MV-4-11 (cell line): ENCODE measurements at places on chromosomes 1 and 21.

- DNase-seq: no peak
Observed at GRCh38 chr21:35084869-35085268, 35.8 kb upstream of the RUNX1 start.

- no peak for DNase-seq
Observed at GRCh38 chr1:211715971-211716370, 40.5 kb upstream of the NEK2 start.

DNA sequence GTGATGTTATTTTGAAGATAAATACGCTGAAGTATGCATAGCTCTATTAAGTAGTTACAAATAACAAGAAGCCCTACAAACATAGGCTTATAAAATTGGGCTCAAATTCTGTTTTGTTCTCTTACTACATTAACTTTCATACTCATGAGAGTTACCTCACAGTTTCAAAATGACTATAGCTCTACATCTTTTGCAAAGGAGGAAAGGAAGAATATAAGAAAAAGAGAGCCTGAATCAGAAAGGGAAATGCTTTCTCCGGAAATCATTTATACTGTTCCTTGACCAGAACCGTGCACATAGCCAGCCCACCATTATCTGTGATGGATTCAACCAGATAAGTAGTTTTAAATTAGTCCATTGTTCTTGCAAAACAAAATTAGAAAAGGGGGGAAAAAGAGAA is 1252.1 kb downstream of the NCAM2 start:
- no peak for DNase-seq

- DNase-seq: peak; percentile 60
Observed at GRCh38 chr21:45923146-45923545, 58.4 kb upstream of the COL6A1 start.

DNA sequence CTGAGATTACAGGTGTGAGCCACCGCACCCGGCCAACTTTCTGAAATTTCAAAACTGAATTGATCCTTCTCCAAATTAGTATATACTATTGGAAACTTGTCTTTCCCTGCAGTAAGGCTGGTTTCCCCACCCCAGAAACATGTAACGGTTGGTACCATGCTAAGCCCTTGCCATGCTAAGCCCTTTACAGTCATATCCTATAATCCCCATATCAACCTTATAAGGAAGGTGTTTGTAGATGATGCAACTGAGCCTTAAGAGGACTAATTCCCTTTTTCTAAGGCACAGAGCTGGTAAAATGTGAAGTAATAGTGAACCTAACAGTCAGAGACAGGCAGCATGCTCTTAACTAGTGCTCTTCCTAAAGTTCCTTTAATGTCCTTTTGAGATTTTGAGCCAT is 413.7 kb downstream of the DISC1 start:
- DNase-seq: peak; percentile 54

GRCh38 chr1:99250728-99251127 is 13.6 kb upstream of the PLPPR4 start:
- no peak for DNase-seq

DNA sequence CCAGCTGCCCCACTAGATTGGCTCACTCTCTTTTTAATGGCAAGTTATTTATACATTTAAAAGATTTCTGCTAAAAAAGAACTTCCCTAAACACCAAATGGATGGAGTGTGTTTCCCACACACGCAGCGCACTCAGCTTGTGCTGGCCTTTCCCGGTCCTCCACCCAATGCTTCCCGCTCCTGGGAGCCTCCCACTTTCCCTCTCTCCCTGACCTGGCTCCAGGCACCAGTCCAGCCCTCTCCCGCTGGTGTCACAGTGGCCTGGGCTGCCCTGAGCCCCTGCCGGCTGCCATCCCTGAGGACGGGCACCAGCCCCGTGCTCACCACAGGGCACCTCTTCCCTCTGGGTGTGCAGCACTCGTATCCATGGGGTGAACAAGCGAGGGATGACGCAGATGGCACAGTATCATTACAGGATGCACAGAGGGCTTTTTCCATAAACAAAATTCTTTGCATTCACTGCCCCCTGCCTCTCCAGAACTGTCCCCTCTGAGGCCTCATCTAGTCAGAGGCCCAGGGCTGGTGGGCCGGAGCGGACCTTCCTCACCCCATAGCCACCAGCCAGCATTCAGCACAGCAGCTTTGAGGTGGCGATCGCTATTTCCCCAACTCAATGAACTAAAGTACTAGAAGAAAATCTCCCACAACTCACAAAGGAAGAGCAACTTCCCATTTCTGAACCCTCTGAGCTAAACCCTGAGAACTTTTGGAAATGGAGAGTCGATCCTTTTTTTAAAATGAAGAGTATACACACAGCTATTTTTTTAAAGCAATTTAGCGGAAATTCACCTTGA is 68.5 kb downstream of the SLC37A1 start:
- DNase-seq: no peak

GRCh38 chr1:61446531-61446991 is 278.4 kb downstream of the TM2D1 start:
- DNase-seq: no peak

DNA sequence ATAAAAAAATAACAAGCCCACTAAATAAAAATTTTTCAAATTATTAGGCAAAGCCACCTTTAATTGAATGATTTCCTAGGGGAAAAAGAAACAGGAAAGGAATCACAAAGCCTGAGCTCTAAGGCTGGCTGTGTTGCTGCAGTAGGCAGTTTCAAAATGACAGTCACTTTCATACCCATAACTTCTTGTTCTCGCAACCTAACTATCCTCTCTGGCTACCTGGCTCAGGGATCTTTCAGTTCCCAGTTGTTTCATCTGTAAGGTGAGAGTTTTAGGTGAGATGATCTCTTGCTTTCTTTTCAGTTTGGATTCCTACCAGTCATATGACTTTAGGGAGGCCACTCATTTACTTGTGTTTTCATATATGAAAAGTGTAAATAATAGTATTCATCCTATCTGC is 226.1 kb downstream of the ASTN1 start:
- no peak for DNase-seq

- DNase-seq: no peak
Observed at GRCh38 chr1:36380782-36381181, 4.9 kb downstream of the STK40 start.

DNA sequence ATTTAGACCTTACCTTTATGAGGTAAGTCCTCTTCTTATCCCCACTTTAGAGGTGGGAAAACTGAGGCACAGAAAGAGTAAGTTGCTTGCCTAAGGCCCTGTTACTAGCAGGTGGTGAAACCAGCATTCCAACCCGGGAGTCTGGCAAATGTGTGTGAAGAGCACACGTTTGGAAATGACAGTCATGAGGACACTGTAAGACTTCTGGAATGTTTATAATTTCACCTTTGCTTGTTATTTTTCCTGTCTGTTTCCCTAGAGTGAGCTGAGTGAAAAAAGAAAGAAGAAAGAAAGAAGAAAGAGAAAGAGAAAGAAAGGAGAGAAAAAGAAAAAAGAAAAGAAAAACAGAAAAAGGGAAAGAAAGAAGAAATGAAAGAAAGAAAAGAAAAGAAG is 21.2 kb upstream of the LGALS8 start:
- no peak for DNase-seq

- DNase-seq: peak; percentile 92
Observed at GRCh38 chr1:13748610-13749505, 48.9 kb downstream of the PRDM2 start.

- DNase-seq: no peak
Observed at GRCh38 chr1:96366516-96366915, 355.1 kb upstream of the PTBP2 start.
